Stimulated activated CD4-positive, alpha-beta T cell treated with anti-CD3 and anti-CD28 coated beads, Interleukin-4, amount 100 ng/mL, for 48 hours (primary cell): ENCODE measurements at places on chromosomes 5 and 9.

- DNase-seq: no peak
Observed at GRCh38 chr9:80447876-80448275, 876.1 kb downstream of the TLE4 start.

DNA sequence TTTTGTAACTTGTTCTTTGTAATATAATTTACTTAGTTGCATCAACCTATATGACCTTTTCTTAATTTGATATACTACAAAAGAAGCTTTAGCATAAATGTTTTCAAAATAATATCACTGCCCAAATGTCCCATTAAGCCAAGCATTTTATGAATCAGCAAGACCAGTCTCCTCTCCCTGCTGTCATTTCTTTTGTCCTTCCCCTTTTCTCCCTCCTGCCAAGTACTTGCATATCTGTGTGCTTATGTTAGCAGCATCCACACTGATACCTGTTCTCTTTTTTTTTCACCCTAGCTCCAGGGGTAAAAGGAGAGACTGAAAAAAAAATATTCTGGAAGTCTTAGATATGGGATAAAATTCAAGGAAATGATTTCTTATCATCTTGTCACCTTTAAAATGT lies 69.7 kb downstream of the ZSWIM6 start:
- DNase-seq: no peak

DNA sequence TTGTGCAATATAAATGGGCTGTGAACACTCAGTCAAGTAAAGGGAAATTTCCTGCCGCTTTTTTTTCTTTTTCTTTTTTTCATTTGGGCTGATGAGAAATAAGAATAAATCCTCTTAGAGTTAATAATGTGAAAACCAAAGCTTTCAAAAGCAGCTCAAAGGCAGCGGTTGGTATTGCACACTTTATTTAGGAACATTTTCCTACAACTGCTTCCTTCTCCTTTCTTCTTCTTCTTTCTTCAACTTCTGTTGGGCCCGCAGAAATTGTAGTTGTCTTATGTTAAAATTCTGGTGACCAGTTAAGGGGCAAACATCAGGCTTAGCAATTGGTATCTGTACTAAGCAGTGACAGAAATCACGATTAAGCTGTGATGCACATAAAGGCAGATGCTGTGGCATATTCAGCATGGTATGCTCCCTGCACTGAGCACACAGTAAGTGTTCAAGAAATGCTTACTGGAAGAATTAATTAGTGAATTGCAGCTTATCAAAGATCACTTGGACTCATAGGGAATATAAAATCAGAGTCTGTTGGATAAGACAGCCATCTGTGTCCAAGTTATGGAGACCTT lies 85.4 kb downstream of the ANKRD55 start:
- DNase-seq: no peak

DNA sequence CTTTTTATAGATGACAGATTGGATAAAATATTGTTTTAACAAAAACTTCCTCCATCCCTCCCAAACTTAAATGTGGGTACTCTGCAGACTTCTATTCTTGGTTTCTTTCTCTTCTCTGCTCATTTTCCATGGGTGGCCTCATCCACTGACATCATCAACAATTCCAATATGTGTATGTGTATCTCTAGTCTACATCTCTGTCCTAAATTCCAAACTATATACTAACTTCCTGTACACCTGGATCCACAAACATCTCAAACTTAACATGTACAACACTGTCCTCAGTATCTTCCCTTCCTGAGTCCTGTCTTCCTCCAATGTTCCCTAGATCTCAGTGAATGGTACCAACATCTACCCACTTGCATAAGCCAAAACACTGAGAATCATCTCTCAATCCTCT lies 28.5 kb upstream of the CDK5RAP2 start:
- no peak for DNase-seq

DNA sequence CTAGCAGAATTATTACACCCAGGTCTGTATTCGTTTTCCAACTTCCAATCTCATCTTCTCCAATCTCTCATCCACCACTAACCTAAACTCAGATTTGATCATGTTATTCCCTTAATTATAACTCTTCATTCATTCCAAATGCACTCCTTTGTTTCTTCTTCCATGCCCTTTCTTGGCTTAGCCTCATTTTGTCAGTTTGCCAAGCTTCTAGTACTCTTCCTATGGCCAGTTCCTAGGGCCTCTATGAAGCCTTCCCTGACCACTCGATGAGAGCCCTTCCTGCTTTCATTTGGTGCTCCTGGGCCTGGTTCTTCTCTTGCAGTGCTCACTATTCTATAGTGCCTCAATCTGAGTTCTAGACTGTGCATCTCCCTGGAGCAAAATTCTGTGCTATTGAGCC lies 5.8 kb downstream of the FAM219A start:
- DNase-seq: no peak

GRCh38 chr9:73146111-73146815 lies 5.4 kb upstream of the ANXA1 start:
- no peak for DNase-seq

DNA sequence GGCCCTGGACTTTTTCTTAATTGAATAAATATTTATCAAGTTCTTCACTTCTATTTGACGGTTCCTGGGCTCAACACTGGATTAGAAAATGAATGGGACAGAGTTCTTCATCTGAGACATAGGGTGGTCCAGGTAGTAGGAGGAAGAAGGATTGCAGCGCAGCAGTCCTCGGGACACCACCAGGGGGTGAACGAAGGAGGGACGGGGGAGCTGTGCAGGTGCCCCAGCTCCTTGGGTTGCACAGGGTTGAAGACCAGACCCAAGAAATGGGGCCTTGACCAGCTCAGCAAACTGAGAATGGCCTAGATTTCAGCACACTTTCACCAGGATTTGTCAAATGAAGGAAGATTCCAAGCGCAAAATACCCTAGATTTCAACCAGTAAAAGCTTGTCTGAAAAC lies 29.5 kb downstream of the ABL1 start:
- no peak for DNase-seq

DNA sequence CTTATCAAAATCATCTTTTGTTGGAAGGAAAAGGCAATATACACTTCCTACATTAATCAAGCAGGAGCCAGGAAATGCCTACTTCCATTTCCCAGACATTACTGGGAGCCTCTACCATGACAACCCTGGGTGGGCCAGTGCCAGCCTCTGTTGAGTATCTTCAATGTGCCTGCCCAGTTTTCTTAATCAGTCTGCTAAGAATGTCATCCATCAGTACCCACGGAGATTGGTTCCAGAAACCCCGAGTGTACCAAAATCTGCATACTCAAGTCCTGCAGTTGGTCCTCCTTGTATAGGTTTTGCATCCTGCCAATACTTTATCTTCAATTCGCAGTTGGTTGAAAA lies 82.4 kb downstream of the MARCHF3 start:
- DNase-seq: no peak

DNA sequence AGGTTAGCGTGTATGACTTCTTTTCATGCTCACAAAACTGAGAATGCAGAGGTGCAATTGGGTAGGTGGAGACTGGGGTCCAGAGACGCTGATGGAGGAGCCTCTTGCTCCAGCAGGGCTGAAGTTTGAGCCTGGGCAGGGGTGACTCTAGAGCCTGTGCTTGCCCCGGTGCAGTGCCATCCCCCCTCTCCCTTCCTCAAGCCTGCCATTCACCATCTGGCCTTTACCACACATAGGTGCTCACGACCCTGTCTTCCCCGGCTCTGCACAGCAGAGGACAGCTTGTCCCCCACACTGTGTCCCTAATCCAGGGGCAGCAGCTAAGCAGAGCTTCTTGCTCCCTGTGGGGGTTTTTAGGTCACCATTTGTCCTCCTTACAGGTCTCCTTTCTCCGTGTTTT lies 86.5 kb downstream of the DAP start:
- no peak for DNase-seq

GRCh38 chr9:133355881-133356357 lies 368 bp downstream of the SURF1 start:
- DNase-seq: no peak
